ENCODE measurements at places on chromosomes 12 and 14.

DNA sequence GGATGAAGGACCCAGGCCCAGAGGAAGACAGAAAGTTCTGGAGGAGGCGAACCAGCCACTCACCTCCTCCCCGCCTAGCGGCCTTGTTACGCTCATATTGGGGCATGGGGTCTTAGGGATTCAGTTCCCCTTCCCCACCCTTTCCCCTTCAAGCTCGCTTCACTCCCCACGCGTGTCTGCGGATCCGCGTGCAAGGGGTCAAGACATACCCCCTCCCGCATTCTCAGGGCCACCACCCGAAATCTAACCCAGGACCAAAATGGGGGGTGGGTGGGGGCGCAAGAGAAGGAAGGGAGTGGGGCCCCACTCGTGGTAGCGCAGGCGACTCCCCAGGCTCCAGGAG lies 584 bp upstream of the RFX4 start:
- no peak for DNase-seq

- DNase-seq: no peak
Measured at GRCh38 chr12:3607039-3607720, 116.2 kb downstream of the PRMT8 start.

GRCh38 chr14:102979406-102979805 lies 56.9 kb downstream of the AMN start:
- no peak for DNase-seq

- no peak for DNase-seq
Measured at GRCh38 chr14:23384364-23385080, 7.7 kb downstream of the CMTM5 start.

DNA sequence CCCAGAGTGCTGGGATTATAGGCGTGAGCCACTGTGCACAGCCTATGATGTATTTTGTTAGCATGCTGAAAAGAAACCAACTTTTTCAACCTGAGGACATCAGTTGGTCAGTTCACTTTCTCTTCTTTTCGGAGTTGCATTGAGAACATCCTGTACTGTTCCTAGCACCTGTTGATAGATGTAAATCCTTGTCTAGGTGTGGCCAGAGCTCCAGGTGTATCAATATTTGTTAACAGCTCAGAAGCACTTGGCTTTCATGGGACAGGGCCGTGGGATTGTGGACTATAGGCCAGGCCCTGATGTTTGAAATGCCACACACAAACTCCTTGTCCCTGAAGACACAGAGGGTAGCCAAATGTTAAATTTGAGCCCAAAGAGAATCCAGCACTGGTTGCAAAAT lies 14.9 kb downstream of the HCAR2 start:
- DNase-seq: no peak

DNA sequence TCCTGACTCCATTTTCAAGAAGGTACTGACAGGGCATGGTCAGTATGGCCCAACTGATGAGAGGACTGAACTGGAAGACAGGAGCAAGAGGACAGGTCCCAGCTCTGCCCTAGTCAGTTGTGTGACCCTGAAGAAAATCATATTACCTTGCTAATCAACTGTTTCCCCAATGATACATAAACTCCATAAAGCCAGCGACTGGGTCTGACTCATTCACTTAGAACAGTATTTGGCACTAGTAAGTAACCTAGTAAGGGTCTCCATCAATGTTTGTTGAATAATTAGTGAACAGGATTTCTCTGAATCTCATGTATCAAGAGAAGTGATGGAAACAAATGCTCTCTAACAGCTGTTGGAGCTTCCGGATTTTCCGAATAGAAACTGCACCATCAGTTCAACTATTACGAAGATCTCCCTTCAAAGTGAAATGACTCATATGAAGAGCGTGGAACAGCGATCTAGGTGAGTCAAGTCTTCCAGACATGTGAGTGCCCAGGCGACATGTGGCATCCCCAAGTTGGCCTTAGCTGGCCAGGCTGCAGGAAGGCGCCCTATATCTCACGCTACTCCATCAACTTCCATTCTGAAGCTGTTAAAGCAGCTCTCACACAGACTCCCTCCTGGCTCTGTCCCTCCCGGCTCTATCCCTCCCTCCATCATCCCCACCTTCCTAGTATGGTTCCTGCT lies 94.5 kb downstream of the TTC7B start:
- DNase-seq: peak; percentile 48

- peak; percentile 75 for DNase-seq
Measured at GRCh38 chr12:85575120-85576096, 260.8 kb downstream of the RASSF9 start.

- DNase-seq: peak; percentile 71
Measured at GRCh38 chr12:19572920-19573558, 133.7 kb downstream of the AEBP2 start.

- DNase-seq: no peak
Measured at GRCh38 chr12:65924716-65925115, 100.4 kb downstream of the HMGA2 start.

GRCh38 chr12:2835691-2836403 lies 1.0 kb upstream of the NRIP2 start:
- no peak for DNase-seq

GRCh38 chr12:89185181-89185580 lies 167.1 kb downstream of the DUSP6 start:
- no peak for DNase-seq

DNA sequence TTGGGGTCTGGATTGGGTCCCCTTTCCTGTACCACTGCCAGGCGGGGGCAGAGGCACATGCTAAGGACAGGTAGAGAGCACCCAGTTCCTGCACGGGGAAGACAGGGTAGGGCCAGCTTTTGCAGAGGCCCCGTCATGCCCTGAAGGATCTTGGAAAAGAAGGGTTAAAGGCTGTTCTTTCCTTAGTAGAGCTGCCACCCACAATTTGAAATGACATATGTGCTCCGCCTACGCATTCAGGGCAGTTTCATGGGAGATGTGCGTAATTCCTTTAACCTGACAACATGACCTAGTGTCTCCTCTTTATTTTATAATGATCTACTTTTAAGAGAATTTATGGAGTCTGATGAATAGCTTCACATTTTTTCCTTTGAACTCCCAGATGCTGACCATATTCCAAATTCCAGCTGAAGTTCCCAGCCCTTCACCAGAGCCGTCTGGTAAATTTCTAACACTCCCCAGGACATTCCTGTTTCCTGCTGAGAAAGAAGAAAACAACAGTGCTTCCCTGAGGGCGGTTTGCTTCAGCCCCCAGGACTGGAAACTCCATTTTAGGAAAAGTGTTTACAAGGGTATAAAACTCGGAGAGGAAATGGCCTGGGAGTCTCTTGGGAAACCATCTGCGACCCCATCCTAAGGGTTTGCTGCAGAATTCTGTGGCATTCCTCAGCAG lies 58.9 kb upstream of the PLEKHG3 start:
- DNase-seq: no peak

DNA sequence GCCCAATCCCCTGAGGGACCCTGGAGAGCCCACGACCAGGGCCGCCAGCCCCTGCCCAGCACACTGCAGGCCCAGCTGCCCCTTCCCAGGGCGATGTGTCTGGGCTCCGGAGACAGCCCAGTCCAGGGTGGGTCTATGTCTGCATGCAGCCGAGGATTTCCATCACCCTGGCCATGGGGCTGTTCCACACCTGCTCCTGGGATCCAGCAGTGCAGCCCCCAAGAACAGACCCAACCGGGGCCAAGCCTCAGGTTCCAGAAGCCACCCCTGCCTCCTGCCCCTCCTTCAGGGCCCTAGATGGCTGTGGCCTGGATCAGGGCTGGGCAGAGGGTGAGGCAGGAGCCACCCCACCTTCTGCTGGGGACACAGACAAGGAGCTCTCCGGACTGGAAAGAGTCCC lies 11.5 kb downstream of the C14orf180 start:
- no peak for DNase-seq

DNA sequence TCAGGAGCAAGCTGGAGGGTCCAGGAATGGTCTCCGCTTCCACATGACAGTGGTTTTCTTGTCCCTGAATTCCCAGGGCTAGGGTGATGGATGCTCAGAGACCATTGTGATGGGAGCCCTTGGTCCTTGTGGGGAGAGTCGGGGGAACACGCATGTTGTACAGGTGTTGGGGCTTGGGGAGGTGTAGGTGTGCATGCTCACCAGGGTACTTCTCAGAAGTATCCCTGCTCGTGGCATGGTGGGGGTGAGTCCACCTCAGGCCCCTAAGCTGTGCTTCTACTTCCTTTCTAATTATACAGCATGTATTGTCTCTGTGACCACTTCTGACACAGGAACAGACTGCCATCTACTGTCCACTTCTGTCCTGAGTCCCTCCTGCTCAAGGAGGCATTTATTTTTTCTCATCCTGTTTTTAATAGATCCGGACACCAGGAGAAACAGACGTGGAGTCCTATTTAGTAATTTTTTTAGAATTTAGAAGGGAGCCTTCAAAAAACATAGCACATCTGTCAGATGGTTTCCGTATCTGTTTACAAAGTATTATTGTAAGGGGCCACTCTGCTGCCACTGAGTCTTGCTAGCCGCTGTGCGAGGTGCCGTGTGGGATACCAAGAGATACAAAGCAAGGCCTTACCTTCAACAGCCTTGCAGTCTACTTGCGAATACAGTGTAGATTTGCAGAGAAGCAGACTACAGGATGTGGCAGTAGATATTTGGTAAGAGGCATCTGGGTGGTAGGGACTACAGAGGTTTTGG lies 10.5 kb downstream of the NTF3 start:
- peak; percentile 56 for DNase-seq

GRCh38 chr14:100325231-100325632 lies 2.1 kb downstream of the SLC25A47 start:
- no peak for DNase-seq

GRCh38 chr12:118219772-118220171 lies 83.8 kb downstream of the PEBP1 start:
- no peak for DNase-seq

DNA sequence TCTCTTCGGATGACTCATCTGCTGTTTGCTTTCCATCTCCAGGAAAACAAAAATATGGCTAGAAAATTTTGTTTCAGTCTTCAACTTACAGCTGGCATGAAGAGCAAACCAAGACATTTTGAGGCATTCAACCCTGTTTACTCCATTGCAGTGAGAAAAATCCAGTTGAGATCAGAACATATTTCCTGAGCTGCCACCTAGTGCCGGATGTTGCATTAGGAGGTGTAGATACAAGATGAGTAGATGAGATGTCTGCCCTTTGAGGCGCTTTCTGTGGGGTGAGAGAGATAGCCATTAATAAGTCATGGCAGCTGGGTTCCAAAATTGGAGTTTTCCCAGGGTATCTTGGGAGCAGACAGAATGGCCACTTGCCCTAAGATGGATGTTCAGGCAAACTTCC lies 171.1 kb downstream of the PRKCH start:
- no peak for DNase-seq

Data from RKO (cell line).